ENCODE measurements at places on chromosomes 7 and 10. TPM values are rescaled to one million over a fixed set of nuclear protein-coding genes. Genes with fewer than 3 reads are reported as not detected.

- H3K36me3 ChIP-seq = no peaks in the 10 kb centered on the region
- peaks cover 32% of the 10 kb centered on the region for H3K4me1 ChIP-seq
- no peaks in the 10 kb centered on the region for H3K27me3 ChIP-seq
These were observed 25.6 kb downstream of the CTNNA3 start for GRCh38 chr10:67670401-67670800.

DNA sequence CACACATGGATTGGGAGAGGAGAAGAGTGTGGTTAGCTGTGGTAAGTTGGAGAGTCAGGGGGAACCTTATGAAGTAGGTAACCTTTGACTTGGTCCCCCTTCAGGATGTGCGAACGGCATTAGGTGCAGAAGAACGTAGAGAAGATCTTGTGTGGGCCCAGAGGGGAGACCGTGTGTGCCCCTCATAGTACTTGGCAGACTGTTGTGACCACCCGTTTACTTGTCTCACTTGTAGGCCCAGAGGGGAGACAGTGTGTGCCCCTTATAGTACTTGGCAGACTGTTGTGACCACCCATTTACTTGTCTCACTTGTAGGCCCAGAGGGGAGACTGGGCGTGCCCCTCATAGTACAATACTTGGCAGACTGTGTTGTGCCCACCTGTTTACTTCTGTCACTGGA is 2.6 kb downstream of the GTPBP4 start:
- no peak overlapping the region for H3K4me3 ChIP-seq
- no peak overlapping the region for H3K27ac ChIP-seq
- H3K27me3 ChIP-seq = no peaks in the 10 kb centered on the region
- peaks cover 3% of the 10 kb centered on the region for H3K4me1 ChIP-seq
- DNase-seq = no peak

TRIL gene
- 5.2 TPM for total RNA-seq

EFCAB10 gene
- total RNA-seq = not detected

DNA sequence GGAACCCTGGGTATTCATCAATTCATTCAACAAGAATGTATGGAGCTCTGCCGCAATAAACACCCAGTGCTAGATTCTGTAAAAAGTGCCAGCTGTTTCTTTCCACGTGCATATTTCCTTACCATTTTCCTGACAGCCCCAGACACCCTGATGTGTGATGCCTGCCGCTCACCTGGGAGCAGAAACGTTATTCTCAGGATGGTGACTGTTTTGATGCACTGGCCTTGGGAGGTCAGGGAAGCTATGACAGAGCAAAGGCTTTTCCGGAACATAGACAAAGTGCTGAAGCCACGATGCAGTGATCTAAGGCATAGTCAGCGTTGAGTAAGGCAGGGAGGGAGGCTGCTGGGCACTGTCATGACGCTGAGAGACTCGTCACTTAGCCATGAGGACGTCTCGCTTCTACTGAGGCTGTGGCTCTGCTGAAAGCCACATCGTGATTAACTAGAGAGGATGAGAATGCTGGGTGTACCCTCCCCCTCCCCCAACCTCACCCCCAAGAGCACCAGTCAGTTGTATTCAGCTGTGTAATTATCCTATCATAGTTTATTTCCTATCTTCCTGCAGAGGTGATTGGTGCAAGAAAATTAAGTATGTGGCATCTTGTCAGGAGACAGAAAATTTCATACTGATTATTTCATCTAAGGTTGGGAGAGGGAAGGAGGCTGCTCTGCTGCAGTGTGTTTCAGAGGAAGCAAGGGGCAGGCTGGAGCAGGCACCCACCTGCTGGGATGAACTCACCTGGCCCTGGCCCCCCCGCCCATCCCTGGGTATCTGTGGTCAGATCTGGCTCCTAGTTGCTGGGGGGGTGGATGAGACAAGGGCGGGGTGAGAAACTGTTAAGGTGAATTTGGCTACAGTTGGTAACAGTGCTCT is 48.8 kb upstream of the SMNDC1 start:
- H3K4me1 ChIP-seq = peaks cover 8% of the 10 kb centered on the region
- no peaks in the 10 kb centered on the region for H3K27me3 ChIP-seq
- no peaks in the 10 kb centered on the region for H3K36me3 ChIP-seq
- H3K4me3 ChIP-seq = no peak overlapping the region
- DNase-seq = peak; percentile 19

DNA sequence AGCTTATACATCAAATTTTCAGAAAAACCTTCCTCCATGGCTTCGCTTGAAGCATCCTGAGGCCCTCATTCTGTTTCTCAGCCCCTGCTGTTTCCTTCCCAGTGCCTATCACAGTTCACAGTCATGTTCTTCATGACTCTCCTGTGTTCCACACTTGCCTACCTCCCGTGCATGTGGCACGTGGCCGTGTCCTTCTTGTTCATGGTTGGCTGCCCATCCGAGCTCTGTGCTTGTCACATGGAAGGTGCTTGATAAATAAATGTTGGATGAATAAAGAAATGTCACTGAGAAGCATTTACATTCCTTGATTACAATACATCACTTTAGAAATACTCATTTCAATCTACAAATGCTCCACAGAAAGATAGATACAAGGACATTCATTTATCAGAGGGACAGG is 23.7 kb upstream of the EGFR start:
- no peak overlapping the region for H3K27ac ChIP-seq
- no peaks in the 10 kb centered on the region for H3K4me1 ChIP-seq
- no peaks in the 10 kb centered on the region for H3K27me3 ChIP-seq
- DNase-seq = no peak

PHKG1 gene
- 0.21 TPM for total RNA-seq

GRCh38 chr10:129191797-129192196 is 275.2 kb upstream of the MGMT start:
- H3K4me1 ChIP-seq = no peaks in the 10 kb centered on the region
- no peak overlapping the region for H3K27ac ChIP-seq

TAS2R3 gene
- total RNA-seq = not detected

PSMC2 gene
- 75.6 TPM for total RNA-seq

- H3K36me3 ChIP-seq = peaks cover 36% of the 10 kb centered on the region
- H3K27me3 ChIP-seq = no peaks in the 10 kb centered on the region
- H3K27ac ChIP-seq = no peak overlapping the region
- no peak for DNase-seq
- H3K4me3 ChIP-seq = no peak overlapping the region
These were observed 50.4 kb downstream of the CASD1 start for GRCh38 chr7:94559972-94560371.

DNA sequence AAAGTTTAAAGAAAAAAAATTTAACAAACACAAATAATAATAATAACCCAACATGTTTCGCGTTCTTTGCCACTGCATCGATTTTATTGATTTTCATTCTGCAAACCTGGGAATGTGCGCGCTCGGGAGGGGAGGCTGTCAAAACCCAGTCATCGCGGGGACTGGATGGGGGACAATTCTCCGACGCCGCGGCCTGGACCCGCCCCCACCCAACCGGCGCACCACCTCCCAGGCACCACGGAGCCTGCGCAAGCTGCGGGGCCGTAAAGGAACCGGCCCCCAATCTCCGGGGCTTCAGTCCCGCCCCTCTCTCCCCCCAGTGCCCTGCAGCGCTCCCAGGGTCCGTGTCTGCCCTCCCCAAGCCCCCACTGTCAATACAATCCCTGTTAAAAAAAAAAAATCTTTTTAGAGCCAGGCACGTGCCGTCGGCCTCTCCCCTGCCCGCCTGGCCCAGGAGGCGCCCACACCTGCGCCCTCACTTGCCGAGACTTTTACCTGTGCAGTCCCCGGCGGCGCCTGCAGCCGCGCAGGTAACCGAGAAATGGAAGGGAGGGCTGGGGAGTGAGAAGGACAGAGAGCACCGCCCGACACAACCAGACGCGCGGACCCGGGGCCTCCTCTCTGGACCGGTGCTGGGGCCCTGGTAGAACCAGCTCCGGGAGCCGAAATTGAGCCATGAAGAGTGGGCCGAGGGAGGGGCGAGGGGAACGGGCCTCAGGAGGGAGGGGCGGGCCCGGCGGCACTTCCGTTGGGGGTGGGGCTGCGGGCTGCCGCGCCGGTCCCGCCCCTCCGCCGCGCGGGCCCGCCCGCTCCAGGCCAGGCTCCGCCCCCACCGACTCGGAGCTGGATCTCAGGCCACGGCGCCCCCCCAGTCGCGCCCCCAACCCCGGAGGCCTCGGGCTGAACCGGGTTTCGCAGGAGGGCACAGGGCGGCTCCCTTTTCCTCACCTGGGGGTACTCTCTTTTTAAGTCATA is 7.6 kb upstream of the ZNF503 start:
- H3K27ac ChIP-seq = peak overlapping the region; percentile 13
- peak overlapping the region; percentile 71 for H3K4me3 ChIP-seq
- peaks cover 8% of the 10 kb centered on the region for H3K4me1 ChIP-seq
